ENCODE measurements at places on chromosomes 4 and X.

DNA sequence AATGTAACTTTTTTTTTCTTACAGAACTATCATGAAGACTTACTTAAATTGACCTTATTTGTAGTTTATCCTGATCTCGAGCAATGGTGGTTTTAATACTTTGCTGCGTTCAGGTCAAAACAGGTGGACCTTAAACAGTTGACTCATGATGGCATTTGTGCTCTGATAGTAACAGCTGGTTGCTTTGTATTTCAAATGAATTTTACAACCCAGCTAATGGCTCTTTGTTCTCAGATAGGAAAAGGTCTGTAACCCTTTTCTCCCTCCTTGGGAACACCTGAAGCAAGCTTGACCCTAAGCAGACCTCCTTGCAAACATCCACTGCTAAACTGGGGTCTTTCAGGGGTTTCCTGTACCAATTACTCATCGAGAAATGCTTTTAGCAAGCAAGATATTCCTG is 79.2 kb downstream of the F11 start:
- no peak for DNase-seq

DNA sequence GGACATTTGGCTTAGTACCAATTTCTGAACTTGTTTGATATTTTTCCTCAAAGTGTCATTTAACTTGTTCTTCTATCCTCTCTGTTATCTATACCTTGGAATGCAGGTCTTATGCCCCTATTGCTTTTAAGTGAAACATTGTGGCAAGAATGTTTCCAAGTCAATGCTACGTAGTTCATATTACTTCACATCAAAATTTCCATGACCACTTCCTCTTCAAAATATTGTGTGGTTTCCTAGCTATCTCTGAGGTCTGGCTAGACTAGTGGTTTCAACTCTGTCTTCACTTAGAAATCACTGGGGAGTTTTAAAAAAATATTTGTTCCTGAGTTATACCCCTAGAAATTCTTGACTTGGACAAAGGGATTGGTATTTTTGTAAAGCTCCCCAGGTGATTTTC is 20.2 kb upstream of the RASGEF1B start:
- no peak for DNase-seq

GRCh38 chrX:23699636-23700194 is 32.4 kb downstream of the PRDX4 start:
- DNase-seq, result no peak

DNA sequence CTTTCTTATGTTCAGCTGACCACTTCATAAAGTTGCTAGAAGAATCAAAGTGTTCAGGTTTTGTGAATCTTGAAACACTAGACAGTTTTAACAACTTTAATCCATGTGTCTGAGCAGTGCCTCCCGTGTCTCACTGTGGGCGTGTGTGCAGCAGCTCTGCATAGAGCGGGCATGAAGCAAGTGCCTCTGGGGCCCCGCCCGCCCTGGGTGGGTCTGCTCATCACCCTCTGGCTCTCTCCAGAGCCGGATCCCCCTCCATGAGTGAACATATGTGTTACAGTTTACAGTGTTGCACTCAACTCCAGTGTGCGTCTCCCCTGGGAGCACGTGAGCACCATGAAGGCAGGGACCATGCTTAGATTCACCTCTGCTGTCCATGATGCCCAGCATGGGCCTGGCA is 37.6 kb upstream of the CRMP1 start:
- DNase-seq, result no peak

DNA sequence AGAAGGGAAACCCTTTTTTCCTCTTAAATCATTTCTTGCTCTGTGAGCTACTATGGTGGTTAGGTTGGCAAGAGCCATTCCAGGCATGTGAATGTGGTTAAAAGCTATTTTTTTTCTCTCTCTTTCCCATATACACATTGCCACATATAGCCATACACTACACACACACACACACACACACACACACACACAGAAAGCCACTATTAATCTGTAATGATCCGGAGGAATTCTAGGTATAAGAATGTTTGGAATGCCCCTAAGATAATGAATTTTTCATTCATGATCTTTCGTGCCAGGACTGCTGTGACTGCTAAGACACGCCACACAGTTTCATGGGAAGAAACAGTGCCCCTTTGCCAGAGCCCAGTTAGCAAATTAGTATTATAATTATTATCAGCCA is 21.8 kb upstream of the TLL1 start:
- no peak for DNase-seq

- DNase-seq, result no peak
Observed at GRCh38 chrX:39886282-39886681, 211.5 kb downstream of the BCOR start.

DNA sequence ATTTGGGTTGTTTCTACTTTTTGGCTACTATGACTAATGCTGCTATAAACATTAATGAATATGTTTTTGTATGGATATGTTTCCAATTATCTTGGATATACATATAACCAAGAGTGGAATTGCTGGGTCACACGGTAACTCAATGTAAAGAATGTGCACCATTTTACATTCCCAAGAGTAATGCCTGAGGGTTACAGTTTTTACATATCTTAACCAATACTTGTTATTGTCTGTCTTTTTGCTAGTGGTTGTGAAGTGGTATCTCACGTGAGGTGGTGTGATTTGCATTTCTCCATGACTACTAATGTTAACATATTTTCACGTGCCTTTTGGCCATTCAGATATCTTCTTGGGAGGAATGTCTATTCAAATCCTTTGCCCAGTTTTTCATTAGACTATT is 200.3 kb upstream of the MAB21L2 start:
- no peak for DNase-seq

DNA sequence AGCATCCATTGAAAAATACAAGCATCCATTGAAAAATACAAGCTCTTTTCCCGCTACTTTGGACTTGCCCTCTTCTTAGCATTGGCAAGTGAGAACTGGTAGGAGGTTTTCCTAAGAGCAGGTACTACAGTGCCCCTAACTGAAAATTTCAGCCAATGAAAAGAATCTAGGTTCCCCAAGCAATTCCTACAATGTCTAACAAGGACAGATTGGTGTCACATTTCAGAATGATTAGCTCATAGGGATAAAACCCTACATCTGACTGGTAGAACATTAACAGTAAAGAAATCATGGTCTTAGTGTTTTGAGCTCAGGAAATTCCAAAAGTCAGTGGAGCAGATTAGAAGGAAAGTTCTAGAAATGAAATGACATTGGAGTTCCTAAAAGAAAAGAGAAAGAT is 68.6 kb upstream of the QRFPR start:
- peak; percentile 47 for DNase-seq

DNA sequence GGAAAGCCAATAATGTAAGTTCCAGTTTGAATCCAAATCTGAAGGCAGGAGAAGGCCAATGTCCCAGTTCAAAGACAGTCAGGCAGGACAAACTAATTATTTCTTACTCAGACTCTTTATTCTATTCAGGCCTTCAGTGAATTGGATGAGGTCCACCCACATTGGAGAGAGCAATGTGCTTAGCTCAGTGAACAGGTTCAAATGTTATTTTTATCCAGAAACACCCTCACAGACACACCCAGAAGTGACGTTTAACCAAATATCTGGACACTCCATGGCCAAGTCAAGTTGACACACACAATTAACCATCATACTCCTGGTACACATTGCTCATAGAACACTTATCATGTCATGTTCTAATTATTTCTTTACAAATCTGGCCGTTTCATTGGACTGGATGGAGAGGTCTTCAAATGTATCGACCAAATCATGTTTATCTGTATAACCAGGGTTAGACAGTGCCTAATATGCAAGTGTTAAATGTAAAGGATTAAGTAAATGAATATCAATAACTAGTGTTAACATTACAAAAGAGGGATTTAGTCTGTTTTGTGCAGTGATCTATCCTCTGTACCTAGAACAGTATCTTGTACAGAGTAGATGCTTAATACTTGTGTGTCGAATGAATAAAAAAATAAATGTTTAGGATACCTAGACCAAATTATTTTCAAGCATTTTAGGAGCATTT is 27.1 kb upstream of the XK start:
- no peak for DNase-seq

GRCh38 chrX:11267425-11267824 is 25.8 kb upstream of the AMELX start:
- DNase-seq, result no peak

DNA sequence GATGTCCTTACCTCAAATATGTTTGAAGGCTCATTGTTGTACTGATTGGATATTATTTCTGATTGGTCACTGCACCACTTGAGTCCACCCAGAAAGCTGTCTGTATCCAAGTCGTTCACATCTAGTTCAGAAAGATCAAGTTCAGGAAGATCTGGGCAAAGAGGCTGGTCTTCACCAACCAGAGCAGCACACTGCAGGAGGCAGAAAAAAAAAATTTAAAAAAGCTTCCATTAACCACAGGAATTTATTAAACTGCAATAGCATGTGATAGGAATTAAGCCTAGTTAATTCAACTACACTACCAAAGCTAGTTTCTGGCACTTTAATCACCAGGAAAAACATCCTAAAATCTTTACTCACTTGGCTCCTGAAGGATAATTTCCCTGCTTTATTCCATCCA is 5.1 kb downstream of the PPARGC1A start:
- no peak for DNase-seq

- DNase-seq, result no peak
Observed at GRCh38 chrX:15311119-15311518, 4.3 kb downstream of the ASB11 start.

GRCh38 chrX:49303346-49303745 is at the start of gene GAGE10:
Gene GAGE10 (plus strand): TSS chrX:49303646. CDS start chrX:49304860, 1,214 bp downstream.
- no peak for DNase-seq

DNA sequence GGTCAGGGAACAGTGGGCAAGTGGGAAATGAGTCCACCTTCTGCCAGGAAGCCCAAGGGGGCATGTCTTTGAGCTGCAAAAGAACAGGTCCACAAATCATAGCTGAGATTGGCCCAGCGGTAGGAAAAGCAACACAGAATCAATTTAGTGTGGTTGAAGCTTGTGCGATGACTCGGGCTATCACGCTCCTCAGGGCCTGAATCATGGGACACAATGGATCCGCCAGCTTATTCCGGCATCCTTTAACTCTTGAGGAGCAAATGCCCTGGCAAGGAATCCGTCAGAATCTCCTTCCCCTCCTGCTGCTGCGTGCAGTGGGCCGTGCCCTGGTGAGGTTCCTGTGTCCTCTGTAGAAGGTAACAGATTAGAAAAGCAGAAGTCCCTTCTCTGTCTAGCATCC is 98.0 kb downstream of the RELL1 start:
- no peak for DNase-seq

GRCh38 chr4:96183611-96184010 is 343.7 kb downstream of the PDHA2 start:
- DNase-seq, result no peak

DNA sequence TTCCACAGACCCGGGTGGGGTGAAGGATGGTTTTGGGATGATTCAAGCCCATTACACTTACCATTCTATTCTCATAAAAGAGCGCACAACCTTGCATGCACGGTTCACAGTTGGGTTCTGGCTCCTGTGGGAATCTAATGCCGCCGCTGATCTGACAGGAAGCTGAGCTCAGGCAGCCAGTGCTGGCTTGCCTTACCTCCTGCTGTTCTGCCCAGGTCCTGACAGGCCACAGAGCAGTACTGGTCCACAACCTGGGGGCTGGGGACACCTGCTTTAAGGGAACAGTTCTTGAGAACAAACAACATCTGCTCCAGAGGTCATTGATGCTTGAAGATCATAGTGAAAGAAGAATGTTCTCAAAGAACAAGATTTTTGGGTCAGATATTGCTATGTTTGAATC is 8.0 kb upstream of the HS3ST1 start:
- DNase-seq, result no peak

- peak; percentile 86 for DNase-seq
Observed at GRCh38 chr4:118278473-118279274, 74.1 kb downstream of the PRSS12 start.

DNA sequence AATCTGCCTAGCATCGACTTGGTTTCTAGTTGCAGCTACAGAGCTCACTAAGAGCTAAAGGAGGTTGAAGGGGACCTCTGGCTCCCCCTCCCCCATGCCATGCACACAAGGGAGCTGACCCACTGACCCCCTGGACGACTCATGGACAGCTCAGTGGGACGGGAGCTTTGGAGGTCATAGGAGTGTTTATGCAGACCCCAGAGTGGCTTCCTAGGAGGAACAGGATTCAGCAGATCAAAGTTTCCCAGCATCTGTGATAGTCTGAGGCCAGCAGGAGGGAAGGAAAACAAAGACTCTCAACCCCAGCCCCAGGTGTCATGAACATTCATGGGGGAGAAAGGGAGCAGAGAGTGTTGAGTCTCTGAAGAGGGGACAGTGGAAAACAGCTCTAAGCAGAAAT is 104.4 kb downstream of the ARSF start:
- DNase-seq, result no peak

DNA sequence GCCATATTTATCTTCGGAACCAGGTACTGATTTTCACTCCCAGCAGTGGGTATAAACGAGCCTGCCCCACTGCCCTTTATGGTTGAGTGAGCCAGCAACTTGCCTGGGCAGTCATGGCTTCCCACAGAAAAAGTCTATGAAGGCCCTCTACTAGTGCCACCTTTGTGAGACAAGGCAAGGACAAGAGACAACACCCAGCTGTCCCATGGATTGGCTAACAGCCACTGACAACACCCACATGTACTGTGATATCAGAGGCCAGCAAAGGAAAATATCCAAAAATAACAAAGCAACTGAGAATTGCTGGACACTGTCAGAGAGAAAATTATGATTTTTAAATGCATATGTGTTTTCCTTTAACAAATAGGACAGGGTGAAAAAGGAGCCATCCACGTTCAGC is 248.4 kb upstream of the TTC29 start:
- no peak for DNase-seq

GRCh38 chrX:39857780-39858179 is 240.0 kb downstream of the BCOR start:
- DNase-seq, result no peak

- DNase-seq, result no peak
Observed at GRCh38 chrX:38654302-38654701, 93.0 kb downstream of the TSPAN7 start.

DNA sequence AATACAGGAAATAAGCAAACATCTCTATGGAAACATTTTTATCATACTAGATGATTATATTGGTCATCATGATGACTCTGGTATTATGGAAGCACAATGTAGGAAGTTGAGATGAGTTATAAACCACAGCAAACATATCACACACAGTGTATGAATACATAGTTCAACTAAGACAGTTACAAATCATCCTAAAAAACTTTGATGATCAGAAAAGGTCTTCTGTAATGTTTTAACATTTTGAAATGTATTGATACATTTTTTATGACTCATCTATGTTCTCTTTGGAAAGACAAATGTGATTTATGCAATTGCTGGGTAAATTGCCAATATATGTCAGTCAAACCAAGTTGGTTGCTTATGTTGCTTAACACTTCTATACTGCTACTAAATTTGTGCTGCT is 4.8 kb downstream of the CXCL3 start:
- DNase-seq, result no peak

GRCh38 chr4:111988514-111988913 is 156.7 kb upstream of the FAM241A start:
- DNase-seq, result no peak
